CD4-positive, alpha-beta T cell treated with Interleukin-1 beta for 1 hour (primary cell): ENCODE measurements at places on chromosomes 7 and 10.

DNA sequence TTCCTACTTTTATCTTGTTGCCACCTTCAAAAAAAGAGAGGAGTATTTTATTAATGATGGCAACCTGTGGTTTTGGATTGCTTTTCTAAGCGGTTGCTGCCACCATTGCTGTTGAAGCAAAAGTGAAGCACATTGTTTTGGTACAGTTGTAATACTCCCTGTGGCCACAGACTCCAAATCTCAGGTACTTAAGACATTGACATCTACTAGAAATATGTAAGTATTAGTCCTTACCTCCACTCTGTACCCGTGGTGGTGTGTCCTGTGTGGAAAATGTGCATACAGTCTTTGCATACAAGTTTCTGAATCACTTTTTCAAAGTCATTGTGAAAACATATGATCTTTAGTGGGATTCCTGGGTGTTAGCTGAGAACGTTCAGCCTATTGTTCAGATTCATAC, 85.7 kb downstream of the ANLN start:
- DNase-seq, result no peak

GRCh38 chr10:120204877-120205276, 252.2 kb upstream of the PLPP4 start:
- no peak for DNase-seq

DNA sequence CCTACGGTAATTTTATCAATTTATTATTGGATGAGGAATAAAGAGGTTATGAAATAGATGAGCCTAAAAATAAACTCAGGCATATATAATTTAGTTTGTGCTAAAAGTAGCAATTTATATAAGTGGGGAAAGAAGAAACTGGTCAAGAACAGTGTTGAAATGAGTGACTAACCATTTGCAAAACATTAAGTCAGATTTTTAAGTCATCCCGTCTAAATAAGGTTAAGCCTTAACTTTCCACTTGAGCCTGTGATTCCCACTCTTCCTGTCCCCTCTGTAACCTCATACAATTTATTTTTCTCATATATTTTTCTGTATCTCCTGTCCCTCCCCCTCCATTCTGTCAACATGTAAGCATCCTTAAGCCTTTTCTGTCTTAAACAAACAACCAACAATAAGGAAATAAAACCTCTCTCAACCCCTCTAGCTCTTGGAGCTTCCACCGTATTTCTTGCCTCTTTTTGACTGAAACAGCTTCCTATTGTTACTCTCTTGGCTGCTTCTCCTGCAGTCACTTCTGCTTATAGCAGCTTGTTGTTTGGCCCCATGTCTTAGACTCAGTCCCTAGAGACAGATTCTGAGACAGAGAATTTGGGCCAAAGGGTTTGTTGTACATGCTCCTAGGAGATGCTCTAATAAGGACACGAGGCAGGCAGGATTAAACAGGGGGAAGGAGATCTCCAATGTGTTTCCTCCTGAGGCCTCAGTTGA, 109.7 kb downstream of the GNAI1 start:
- no peak for DNase-seq

DNA sequence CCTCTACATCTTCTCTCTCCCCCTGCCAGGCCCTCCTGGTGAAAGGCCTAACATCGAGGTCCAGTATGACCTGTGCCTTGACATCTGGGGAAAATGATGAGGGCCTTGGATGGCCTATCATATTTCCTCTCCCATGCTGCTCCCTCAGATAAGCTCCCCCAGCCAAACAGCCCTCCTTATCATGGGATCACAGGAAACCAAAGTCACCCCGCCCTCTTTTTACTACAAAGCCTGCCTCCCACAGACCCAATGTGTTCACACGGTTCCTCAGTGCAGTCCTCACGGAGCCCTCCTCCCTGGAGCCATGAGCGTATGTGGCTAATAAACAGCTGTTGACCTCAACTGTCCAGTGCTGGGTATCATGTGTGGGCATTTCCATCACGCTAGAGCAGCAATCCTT, 32.0 kb downstream of the C10orf90 start:
- no peak for DNase-seq

GRCh38 chr10:27558612-27559020, 54.5 kb downstream of the RAB18 start:
- peak; percentile 54 for DNase-seq

DNA sequence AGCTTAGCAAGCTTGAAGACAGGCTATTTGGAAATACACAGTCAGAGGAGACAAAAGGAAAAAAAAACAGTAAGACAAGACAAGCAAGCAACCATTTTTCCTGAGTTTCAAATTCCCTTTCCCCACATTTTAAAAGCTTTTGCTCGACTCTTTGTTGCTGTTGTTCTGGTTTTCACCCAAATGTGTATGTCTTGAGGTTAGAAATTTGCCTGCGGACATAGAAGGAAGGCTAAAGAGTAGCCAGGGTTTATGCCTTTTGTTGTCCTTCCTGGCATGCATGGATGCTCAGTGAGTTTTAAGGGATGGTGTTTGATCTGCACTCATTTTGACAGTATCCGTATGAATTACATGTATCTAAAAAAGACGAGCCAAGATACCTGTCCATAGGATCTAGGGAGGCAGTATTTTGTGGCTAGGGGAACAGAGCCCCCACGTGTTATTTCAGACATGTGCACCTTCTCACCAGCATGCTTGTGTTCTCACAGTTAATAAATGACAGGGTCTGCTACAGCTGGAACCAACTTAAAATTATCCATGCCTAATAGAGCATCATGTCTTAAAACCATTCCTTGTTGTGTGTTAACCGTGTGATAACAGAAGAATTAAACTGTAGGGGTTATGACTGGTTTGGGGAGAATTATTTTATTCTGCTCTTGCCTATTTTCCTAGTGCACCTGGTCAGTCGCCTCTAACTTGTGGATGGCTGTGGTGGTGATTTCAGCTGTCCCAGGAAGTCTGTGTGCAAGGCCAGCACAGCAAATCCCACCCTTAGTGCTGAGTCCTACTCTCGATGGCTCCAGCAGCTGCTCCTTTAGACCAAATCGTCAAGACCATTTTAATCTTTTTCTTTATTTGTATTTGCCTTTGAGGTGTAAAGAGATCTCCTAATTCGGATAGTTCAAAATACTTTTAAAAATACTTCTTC, 9.1 kb downstream of the WIPF3 start:
- DNase-seq, result no peak

DNA sequence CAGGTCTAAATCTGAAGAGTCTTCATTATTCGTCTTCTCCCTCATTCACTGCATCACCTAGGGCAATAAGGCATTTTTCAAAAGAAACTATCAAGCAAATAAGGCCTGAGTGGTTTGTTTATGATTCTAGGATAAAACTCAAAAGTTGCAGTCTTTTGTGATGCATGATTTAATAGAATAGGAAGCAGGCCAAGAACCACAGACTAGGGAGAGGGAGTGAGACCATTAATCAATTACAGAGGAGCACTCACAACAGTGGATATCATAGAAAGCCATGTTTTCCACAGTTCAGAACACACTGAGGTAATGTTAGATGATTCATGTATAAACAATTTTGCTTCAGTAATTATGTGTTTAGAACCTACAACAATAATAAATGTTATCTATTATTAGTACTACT, 87.8 kb upstream of the LRRTM3 start:
- no peak for DNase-seq

DNA sequence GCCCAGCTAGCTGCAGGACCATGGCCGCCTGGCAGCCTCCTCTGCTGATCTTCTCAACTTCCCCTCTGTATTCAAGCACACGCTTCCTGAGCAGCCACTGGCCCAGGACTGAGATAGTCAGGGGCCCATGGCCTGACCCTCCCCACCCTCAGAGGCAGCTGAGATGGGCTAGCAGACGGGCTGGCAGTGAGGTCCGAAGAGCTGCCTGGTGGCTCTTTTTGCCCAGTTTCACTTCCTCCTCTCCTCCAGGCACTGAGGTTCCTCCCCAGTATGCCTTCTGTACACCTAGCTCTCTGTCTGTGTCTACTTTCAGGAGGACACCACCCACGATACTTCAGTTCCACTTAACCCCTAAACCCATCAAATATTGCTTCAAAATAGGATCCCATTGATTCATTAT, 395.6 kb downstream of the TNS3 start:
- DNase-seq, result peak; percentile 35

DNA sequence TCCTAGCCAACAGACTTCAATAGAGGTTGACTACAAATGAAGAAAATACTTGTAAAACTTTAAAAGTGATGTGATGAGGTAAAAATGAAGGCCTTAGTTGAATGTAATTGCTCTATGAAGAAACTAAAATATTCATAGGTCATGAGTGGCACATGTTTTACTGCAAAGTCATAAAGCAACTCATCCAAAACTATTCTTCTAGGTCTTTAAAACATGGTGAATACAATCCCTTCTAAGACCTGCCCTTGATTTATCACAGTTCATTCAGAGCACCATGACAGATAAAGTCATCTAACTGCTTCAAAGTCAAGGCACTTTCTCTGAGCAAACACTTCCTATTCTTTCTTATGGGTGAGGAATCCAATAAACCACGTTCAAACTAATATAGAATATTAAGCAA, 713.5 kb downstream of the SORCS1 start:
- no peak for DNase-seq

DNA sequence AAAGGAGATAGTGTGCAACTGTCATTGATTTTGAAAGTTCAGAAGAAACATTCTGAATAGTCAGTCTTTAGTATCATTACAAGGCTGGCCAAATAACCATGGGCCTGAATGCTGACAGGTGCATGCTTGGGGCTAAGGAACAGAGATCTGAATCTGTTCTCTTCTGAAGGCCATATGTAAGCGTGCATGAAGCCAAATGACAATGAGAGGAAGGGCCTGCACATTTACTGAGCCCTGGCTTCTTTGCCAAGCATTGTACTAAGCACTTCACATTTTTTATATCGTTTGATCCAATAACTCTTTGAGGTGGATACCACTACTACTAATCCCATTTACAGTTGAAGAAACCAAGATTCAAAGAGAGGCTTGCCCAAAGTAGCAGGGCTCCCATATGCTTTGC, 22.5 kb upstream of the TIAL1 start:
- no peak for DNase-seq

- DNase-seq, result no peak
These were observed 527.0 kb downstream of the NEBL start for GRCh38 chr10:20369863-20370736.

DNA sequence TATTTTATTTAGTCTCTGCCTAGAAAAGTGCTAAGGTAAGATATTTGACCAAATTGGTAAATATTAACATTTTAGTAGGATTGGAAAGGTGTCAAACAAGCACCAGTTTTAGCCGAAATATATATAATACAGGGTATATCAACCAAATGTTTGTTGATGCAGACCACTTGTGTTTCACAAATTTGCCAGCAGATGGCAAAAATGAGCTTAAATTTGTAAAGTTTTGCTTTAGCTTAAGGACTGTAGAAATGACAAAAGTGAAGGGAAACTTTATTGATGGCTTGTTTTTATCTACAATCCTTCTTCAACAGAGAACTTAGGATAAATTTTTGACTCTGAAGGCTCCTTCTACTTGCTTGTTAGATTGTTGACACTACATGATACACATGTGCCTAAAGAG, 4.8 kb upstream of the POLR1F start:
- DNase-seq, result peak; percentile 18

GRCh38 chr10:105010411-105011121, 369.5 kb downstream of the SORCS3 start:
- DNase-seq, result no peak

GRCh38 chr7:151634643-151635042, 114.9 kb upstream of the RHEB start:
- no peak for DNase-seq

DNA sequence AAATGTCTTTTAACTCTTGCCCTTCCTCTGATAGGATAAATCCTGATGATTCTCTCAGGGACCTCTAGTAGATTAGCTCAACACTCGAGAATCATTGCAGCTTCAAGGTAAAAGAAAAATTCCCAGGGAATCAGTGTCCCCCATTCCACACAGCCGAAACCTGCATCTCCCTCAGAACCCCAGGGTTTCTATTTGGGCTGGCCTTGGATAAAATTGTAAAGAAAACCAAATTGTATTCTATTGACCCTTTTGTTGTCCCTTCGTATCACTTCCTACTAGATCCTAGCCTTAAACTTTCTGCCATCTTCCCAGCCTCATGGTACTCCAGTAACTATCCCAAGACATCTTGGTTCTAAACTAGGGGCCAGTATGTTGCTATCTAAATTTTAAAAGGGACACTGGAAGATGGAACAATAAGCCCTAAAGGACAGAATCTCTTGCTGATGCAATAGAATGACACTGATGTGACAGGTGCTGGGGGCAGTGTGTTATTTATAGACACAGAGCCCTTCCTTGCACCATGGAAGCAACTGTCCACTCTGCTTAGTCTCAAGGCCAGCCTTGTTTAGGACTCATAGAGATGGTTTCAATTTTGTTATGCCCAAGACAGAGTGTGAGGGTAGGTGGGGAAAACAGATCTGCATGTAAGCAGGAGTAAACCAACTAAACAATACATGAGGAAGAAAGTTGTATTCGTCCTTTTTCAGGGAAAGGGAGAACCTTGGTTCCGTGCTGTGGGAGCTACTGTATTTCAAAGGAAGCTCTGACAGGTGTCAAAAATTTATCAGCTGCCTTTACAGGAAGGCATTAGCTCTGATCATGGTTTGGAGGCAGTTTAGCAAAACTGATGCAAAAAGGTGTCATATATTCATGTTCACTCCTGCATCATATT, 7.6 kb downstream of the ASB15 start:
- DNase-seq, result no peak

GRCh38 chr7:20240080-20240926, 23.1 kb upstream of the MACC1 start:
- DNase-seq, result no peak

GRCh38 chr7:23787272-23787671, 77.3 kb downstream of the STK31 start:
- no peak for DNase-seq

GRCh38 chr10:51905032-51905431, 205.6 kb upstream of the CSTF2T start:
- no peak for DNase-seq

DNA sequence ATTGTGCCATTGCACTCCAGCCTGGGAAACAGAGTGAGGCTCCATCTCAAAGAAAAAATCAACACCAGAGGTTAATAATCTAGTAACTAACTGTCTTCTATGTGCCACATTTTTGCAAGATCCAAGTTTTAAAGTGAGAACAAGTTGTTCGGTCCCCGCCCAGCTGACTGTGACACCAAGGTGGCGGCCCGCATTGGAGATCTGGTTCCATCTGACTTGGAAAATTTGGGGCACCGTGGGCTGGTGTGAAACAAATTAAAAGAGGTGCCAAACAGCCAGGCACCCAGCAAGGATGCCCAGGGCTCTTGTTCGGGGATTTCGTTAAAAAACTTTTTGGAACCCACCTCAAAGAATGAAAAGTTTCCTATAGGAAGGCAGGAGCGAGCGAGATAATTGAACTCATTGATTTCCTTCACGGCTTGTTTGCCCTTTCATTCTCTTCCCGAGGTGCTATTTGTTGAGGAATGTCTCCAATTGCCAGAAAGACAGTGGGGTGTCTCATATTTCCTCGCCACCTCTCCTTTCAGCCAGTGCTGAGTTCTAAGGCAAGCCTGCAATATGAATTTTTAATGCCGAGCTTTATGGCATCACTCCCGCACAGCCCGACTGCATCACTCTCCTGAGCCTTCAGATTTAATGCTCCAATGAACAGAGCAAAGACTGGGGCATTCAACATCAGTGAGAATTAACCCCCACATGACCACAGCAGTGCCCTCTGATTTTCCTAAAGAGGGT, 156.9 kb upstream of the SH2B2 start:
- DNase-seq, result no peak

- no peak for DNase-seq
These were observed 30.1 kb upstream of the CNPY1 start for GRCh38 chr7:155576416-155576815.

- DNase-seq, result no peak
These were observed 676.7 kb downstream of the PCDH15 start for GRCh38 chr10:54124209-54124885.

- DNase-seq, result no peak
These were observed 141.3 kb upstream of the TNRC18 start for GRCh38 chr7:5564894-5565293.
